ENCODE measurements at places on chromosomes 2 and 18.

DNA sequence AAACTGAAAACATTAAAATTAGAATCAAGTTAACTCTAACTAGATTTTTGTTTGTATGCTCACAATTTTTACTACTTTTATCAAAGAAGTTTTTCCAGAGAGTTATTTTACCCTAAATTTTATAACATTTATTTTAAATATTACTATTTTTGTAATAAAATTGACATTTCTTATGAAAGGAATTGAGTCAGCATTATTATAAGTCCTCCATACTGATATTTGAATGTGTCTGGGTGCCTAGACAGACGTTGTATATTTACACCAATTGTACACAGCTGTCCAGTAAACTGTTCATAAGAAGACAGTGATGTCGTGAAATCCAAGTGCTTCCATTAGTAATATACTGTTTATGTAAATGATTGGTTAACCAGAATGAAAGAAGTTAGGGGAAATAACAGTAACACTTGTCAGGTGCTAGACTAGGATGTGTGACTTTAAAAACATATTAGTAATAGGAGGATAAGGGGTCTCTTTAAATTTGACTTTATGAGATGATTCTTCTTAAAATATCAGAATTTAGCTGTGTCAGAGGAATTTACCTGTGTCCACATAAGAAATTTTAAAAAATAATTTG, 73.7 kb downstream of the TANK start:
- no peak for DNase-seq

DNA sequence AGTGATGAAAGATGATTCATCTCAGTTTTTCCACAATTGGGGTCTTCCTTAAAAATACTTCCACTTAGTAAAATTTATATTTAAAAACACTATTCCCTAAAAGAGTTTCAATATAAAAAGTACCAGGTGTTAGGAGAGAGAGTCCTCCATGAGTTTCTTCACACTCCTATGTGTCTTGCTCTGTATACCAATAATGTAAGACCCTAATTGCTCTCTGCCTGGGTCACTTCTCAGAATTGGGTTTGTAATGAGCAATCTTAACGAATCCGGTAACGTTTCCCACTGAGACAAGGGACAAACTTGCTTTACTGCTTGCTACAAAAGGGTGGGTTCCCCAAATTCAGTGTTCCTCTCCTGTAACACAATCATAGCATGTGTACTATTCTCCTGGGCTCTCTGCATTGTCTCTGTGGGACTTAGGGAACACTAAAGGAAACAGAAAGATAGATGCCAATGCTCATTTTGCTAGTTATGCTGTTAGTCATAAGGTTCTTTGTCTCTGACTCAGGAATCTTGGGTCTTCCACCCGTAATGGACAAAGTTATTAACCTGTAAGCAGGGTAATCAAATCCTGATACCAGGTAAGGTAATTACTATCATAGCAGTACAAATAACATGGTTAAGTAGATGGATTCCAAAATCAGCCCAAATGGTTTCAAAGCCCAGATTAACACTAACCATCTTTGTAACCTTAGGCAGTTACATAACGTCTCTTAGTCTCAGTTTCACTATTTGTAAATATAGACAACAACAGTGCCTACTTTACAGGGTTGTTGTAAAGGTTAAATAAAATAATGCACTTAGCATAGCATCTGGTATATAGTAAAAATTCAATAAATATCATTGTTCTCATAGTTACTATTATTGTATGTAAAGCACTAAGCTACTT, 46.3 kb downstream of the ITSN2 start:
- no peak for DNase-seq

- DNase-seq, result no peak
These were observed 142.0 kb downstream of the MBD5 start for GRCh38 chr2:148162871-148163270.

DNA sequence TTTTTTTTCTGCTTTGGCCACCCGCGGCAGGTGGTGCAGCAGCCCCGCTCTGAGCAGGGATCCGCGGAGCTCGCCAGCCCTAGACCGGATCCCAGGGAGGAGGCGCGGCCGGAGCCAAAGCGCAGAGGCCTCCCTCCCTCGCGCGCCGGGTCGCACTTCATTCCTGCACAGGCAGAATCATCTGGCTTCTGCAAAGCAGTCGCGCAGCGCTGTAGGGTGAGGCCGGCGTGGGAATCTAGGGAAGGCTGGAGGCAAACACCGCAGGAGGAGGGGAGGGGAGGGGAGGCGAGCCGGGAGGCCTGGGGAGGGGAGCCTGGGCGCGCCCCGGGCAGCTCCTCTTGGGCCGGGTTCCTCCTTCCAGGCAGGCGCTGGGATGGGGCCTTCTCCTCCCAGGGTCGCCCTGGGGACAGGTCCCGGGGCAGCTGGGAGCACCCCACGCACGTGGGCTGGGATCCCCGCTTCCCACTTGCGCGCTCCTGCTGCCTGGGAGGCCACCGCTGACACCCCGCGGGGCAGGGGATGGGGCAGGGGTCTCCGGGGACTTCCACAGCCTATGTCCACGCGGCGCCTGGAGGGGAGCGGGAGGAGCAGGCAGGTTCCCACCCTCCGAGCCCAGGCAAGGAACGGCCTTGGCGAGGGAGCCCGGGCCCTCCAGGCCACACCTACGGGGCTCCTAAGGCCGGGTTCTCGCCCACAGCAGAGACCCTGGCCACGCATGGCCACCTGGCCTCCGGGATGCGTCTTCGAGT, 45.0 kb downstream of the MBP start:
- no peak for DNase-seq

- DNase-seq, result no peak
These were observed 67.6 kb upstream of the ZFP36L2 start for GRCh38 chr2:43293744-43294695.

- DNase-seq, result no peak
These were observed 110.2 kb upstream of the CDH2 start for GRCh38 chr18:28287146-28287545.

GRCh38 chr2:121076885-121077549, 208.0 kb downstream of the TFCP2L1 start:
- no peak for DNase-seq

GRCh38 chr2:26597197-26597596, 44.0 kb downstream of the CIB4 start:
- no peak for DNase-seq

DNA sequence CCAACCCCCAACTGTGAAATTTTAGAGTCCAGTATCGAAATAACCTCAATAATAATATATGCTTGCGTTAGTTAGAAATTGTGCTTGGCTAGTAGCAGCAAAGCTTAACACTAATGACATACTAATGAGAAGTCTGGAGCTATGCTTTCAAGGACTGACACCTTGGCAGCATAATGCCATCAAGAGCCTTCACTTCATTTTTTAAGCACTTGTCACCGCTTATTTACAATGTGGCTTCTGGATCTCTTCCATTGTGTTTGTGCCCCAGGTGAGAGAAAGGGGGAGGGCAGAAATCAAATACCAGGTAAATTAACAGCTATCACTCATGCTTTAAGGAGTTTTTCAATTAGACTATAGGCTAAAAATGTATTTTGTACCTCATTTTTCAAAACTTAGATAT, 101.5 kb downstream of the CDH7 start:
- DNase-seq, result no peak

DNA sequence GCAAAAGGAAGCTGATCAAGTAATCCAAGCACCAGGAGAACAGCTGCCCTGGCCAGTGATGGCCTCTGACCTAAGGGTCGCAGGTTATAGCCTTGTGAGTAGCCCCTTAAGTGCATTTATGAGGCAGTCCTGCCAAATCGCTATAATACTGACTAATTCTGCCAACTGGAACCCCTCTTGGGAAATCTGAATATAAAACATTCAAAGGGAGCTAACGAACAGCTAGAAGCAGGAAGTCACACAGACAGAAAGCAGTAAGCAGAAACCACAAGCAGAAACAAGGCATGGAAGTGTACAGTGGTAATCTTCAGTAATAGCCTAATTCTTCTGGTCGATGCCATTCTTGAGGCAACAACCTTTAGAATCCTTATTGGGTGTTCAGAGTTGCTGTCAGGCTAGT, 521.3 kb downstream of the METTL4 start:
- no peak for DNase-seq

DNA sequence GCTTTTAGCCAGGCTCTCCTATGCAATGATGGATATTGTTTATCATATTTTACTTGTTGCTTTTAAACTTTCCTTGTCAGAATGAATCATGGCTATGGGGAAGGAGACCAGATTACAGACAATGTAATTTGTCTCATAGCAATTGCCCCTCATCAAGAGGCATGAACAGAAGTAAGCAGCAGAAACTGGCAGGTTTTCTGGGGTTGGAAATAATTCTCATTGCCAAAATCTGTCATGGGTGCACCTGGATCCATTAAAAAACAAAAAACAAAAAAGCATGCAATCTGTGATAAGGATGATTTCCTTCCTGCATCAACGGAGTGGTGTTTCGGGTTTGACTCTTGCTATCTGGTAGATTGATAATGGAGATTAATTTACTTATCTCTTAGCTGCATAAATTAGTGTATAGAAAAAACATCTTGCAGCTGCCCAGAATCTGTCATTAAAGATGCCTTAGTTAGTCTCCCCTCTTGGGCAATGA, 419.6 kb downstream of the SOX11 start:
- no peak for DNase-seq

DNA sequence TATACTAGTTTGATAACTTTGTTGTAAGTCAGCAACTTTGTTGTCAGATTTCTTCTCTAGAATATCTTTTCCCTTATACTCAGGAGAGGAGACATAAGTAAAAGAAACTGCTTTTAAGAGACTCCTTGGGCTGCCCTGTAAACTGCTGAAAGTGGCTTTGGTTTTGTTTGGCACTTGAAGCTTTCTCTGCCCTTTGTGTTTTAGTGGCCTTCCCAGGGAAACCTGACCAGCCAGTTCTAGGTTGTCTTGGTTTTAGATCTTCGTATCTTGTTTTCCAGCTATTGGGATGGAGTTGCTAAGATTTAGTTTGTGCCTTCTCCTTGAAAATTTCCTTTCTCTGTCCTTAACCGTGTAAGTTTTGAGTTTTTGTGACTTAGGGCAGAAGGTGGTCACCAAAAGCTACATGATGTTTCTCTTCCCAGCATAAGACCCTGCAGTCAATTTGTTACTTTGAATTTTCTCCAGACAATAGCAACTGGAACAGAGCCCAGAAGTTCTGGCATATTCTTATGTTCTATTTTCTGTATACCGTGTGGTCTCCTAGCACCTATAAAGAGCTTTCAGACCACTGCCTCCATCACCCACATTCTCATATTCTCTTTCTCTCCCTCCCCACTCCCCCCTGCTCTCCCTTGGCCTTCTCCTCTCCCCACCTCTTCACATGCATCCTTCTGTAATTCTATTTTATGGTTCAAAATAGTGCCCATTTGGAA, 81.1 kb downstream of the BOLA3 start:
- DNase-seq, result no peak

DNA sequence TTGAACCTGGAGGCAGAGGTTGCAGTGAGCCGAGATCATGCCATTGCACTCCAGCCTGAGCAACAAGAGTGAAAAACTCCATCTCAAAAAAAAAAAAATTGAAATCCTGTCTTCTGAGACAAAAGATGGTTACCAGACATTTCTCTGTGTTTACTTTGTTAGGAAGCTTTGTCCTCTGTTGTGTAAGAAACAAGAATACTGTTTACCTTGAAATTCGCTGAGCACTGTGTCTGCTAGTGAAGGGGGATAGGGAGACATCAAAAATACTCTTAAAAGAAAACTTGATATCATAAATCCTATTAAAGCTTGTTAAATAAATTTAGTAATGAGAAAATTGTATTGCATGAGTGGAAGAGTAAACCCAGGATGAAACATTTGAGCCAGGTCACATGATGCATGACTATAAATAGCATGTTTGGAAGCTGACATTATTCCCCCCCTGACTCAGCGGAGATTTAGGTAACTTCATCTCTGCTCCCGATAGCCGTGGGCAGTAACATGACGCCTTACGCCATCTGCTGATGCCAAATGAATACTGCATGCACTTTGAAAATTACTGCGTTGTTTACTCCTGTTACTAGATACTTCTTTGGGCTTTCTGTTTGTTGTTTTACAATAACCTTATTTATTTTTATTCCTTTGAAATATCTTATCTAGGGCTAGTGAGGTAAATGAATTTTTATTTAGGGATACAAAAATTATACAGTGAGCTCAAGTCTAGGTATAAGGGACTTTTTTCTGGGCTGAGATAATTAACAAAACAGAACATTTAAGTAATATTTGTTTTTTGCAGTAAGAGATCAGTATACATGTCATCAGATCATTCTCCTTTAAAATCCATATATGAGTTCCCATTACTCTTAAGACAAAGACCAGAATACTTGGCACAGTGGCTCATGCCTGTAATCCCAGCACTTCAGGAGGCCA, 134.9 kb downstream of the MAP3K20 start:
- DNase-seq, result peak; percentile 76

GRCh38 chr18:69757733-69758132, 189.9 kb downstream of the CD226 start:
- DNase-seq, result no peak

GRCh38 chr18:53795061-53795460, 429.4 kb downstream of the MBD2 start:
- no peak for DNase-seq

DNA sequence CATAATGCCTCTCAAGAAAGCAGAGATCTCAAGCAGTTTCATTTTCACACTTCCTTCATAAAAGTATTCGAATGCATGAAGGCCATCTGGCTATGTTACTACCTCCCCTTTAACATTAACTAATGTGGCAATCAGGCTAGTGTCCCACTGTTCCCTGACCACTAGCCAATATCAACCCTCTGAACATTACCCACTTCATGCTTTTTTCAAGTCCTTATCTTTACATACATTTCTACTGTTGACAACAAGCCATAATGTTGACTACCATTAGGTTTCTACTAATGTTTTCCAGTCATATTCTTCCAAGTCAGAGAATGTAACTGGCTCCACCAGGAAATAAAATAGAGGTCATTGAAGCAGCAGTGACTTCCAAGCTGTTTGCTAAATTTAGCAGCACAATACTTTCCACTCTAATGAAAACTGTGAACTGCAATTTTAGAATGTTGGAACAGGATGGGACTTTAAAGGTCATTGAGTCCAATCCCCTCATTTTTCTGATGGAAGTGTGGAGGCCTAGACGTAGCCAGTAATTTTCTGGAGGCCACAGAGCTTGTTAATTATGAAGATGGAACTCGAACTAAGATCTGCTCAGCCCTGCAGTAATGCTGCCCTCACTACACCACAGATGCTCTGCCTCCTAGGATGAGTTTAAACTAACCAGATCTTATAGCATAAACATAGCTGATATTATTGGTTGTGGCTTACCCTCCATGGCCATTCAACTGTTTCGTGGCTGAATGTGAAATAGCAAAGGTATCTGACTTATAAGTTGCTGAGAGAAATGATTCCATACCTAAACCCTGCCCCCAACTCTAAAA, 630 bp upstream of the PPP1R1C start:
- DNase-seq, result no peak

GRCh38 chr18:24590946-24591345, 130.5 kb downstream of the HRH4 start:
- DNase-seq, result no peak

DNA sequence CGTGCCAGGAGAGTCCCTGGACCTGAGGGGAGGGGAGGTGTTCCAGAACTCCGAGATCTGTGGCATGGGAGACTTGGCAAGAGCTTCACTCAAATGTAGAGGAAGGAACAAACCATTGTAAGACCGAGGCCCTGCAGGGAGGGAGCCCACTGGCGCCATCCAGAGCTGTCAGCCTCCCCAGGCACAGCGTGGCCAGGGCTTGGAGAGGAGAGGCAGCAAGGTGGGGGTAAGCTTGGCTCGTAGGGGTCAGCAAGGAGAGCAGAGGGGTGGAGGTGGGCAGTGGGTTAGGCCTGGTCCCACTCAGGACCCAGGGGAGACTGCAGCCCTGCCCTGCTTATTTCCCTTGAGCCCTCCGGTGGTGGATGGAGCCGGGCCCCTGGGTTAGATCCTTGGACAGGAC, 3.6 kb downstream of the TMEM177 start:
- no peak for DNase-seq

Measured in DMS 273 treated with DMSO at 0.1 percent for 48 hours (cell line).